ENCODE measurements at places on chromosomes 2 and 18.

DNA sequence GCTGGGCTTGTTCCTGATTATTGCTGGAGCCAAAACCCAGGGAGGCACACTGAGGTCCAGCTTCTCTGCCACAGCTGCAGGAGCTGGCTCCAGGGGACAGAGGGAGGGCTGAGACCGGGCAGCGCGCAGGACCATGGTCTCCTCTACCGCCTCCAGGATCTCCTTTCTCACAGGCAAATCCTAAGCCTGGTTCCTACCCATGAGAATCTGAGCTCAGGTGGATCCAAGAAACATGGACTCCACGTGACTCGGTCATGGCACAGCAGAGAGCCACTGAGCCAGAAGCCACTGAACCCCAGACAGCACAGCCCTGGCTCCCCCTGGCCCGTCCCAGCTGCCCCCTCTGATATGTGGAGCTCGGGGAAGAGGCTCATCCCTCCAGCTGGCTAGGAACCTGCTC, 653.4 kb upstream of the ID2 start:
- no peak for DNase-seq

GRCh38 chr2:120384486-120385354, 38.8 kb downstream of the INHBB start:
- DNase-seq, result no peak

GRCh38 chr2:10536569-10537133, 88.5 kb upstream of the ODC1 start:
- DNase-seq, result no peak

DNA sequence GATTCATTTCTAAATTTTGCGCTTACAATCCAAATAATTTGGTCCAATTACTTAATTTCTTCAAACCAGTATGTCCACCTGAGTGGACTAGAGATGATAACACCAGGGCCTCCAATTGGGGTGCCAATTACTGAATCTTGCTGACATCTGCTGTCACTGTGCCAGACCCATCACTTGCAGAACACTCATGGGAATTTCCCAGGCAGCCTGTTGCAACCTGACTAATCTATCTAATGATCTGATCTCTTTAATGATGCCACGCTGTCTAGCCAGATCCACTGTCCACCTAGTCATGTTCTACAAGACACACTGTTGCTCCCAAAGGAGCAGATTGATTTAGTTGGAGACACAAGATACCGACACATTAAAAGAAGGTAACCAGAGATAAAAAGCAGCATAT, 11.8 kb upstream of the LRP1B start:
- peak; percentile 4 for DNase-seq

DNA sequence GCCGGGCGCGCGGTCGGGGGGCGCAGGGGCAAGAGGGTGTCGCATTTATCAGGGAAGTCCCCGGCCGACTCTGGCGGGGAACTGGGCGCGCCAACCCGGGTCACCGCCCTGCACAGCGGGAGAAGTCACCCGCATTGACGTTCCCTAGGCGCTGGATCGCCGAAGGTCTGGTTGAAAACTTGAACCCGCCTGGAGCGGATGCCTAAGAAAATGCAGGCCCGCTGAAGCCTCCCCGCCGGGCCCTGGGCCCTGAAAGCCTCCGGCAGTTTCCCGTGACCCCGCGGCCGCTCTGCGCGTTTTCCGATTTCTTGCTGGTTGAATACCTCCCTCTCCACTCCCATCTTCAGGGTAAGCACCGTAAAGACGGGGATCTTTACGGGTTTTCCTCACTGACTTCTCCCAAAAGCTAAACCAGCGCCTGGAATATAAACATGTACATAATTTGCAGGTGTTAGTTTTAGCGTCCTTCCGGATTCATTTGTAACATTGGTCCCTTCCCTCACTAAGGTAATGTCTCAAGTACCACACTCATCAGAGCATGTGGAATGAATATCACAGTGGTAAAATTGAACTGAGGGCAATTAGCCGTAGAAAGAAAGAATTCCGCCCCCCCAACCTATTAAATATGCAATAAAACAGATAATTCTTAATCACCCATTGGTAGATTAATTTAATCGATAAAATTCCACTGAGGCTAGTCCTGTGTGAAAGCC, 675 bp upstream of the SPIRE1 start:
- no peak for DNase-seq

- DNase-seq, result no peak
Observed at GRCh38 chr2:197500503-197501131, 438 bp downstream of the HSPE1 start.

DNA sequence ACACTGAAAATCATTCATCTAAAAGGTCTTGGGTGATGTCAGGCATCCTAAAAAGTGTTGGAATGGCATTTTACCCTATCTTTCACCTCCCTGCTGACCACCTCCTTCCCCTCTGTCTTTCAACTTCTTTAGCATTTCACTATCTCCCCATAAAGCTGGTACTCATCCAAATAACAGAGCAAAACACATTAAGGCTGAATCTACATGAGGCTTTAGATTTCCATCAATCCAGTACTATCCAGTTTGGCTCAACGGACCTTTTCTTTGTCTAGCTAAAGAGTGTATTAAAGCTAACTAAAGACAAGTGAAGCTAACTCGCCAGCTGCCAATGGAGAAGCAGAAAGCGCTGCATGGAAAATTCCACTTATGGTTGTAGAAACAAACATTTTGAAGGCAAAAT, 122.5 kb upstream of the NCKAP5 start:
- DNase-seq, result no peak

GRCh38 chr2:169838743-169839489, 11.7 kb downstream of the UBR3 start:
- no peak for DNase-seq

GRCh38 chr2:54589038-54589339, 132.9 kb downstream of the SPTBN1 start:
- DNase-seq, result no peak

GRCh38 chr2:239146741-239147181, 254.1 kb downstream of the HDAC4 start:
- DNase-seq, result no peak

DNA sequence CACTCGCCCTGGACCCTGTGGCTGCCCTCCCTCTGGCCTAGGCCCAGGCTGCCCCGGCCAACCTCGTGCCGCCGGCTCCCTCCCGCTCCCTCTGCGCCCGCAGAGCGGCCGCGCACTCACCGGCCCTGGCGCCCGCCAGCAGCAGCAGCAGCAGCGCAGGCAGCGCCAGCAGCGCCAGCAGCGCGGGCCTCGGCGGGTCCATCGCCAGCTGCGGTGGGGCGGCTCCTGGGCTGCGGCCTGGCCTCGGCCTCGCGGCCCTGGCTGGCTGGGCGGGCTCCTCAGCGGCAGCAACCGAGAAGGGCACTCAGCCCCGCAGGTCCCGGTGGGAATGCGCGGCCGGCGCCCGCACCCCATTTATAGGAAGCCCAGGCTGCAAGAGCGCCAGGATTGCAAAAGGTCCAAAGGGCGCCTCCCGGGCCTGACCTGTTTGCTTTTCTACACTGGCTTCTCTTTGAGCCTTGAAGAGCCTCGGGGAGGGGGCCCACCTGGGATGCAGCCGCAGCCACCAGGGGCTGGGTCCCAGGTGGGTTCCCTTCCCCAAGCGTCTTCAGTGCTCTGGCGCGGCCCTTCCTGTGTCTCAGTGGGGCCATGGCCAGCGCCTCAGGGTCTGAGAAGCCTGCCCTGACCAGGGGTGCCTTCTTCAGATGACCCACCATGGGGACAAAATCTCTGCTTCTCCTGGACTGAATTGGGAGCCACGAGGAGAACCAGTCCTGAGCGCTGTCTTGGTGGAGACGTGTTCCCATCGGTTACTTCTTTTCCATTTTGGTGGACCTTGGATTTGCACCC, at the start of gene APOB:
Gene APOB (minus strand): TSS at position 330 of the 789 bp plus-strand sequence. CDS start 128 bp downstream, at position 202.
- DNase-seq, result peak; percentile 27

DNA sequence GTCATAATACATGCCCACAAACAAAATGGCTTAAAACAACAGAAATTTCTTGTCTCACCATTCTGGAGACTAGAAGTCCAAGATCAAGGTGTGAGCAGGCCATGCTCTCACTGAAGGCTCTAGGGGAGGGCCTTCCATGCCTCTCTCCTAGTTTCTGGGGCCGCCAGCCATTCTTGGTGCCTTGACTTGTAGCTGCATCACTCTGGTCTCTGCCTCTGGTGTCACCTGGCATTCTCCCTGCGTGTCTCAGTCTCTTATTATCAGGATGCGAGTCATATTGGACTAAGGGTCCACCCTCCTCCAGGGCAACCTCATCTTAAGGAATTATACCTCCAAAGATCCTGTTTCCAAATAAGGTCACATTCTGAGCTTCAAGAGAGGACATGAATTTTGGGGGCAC, 76.1 kb downstream of the KCNF1 start:
- DNase-seq, result no peak

DNA sequence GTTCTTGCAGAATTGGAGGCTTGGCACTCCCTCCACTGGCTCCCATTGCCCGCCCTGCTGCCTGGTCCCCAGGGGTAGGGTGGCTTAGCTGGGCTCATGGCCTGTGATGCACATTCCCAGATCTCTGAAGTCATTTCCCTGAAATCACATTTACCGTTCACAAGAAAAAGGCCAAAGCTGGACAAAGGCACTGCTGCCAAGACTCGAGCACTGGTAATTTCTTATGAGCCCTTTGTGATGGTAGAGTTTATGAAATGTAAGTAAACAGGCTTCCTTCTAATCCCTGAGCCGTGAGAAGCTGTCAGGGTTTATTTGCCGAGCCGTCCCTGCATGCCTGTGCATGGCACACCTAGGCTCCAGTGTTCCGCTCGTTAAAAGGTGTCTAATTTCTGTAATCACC, 247.2 kb upstream of the EPAS1 start:
- no peak for DNase-seq

DNA sequence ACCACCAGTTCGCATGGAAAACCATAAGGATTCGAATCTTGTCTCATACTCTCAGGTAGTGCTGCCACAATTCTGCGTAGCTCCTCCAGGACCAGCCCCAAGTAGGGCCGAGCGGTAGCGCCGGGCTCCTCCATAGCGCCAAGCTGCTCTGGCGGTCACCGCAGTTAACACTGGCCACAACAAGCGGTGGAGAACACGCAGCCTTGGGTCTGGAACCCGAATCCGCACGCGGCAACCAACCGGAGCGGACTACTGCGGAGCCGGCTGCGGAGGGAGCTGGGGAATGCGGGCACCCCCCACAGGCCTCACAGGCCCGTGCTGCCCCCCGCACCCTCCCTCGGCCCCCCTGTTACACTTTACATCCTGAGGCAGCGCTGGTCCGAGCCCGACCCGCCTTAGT, 531.5 kb downstream of the STK39 start:
- DNase-seq, result no peak

Data from D341Med (cell line).